ENCODE measurements at places on chromosomes 7 and 10. TPM values are rescaled to one million over a fixed set of nuclear protein-coding genes. Genes with fewer than 3 reads are reported as not detected.

CUL2 gene
- 34.3 TPM for total RNA-seq

SHH gene
- total RNA-seq = 0.08 TPM

GPC2 gene
- 8.1 TPM for total RNA-seq

GRCh38 chr10:10094691-10095090 is 923.0 kb upstream of the CELF2 start:
- no peak for DNase-seq

GRCh38 chr10:15369256-15370211 is 1.6 kb downstream of the FAM171A1 start:
- no peak for DNase-seq

- DNase-seq = no peak
Observed at GRCh38 chr7:71787513-71787912, 624.6 kb downstream of the CALN1 start.

GRCh38 chr7:155883491-155884224 is 71.4 kb upstream of the SHH start:
- DNase-seq = peak; percentile 72

C10orf71 gene
- not detected for total RNA-seq

LRRC18 gene
- not detected for total RNA-seq

PGAM2 gene
- total RNA-seq = 0.97 TPM

- no peak for DNase-seq
Observed at GRCh38 chr7:129514683-129515082, 12.4 kb downstream of the SMKR1 start.

- DNase-seq = peak; percentile 19
Observed at GRCh38 chr7:4277936-4278335, 404.2 kb upstream of the FOXK1 start.

- DNase-seq = peak; percentile 88
Observed at GRCh38 chr10:101780818-101781654, 2.2 kb downstream of the NPM3 start.

CALCR gene
- total RNA-seq = not detected

DNA sequence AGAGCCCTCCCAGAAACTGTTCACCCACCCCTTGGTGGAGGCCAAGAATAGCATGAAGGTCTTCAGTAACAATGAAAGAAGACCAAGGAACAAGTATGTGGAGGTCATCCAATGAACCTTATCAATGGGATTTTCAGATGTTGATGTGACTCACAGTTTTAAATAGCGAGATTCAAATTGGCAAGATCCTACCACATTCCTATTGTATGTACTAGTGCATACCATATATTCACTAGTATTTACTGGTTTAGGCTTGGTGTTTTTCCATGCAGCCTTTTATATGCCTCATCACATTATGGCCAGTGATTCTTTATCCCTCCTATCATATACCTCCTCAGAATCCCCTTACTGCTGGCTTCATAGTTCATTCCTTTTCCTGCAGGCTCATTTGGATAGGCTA is 54.4 kb downstream of the ITGB8 start:
- no peak for DNase-seq

GRCh38 chr7:144830811-144831210 is 5.0 kb downstream of the TPK1 start:
- no peak for DNase-seq

DNAH11 gene
- total RNA-seq = not detected

CUZD1 gene
- 0.30 TPM for total RNA-seq

DNA sequence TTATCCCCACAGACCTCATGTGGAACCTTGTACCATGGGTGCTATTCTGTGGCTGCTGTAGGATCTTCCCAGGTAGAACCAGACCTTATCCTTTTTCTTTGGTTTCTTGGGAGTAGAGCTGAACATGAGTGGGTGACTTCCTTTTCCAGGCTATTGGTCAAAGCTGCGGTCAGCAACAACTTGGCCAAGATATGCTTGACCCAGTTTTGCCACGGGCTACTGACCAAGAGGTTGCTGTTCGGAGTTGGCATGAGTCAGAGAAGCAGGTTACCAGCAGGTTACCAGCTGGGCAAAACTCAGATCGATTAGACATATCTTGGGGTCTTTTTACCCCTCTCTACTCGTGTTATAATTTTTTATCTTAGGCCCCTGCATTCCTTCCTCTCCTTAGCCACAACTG is 36.7 kb upstream of the HDAC9 start:
- no peak for DNase-seq

- DNase-seq = no peak
Observed at GRCh38 chr10:78531088-78531487, 497.4 kb downstream of the RPS24 start.

TRPV5 gene
- not detected for total RNA-seq

DNA sequence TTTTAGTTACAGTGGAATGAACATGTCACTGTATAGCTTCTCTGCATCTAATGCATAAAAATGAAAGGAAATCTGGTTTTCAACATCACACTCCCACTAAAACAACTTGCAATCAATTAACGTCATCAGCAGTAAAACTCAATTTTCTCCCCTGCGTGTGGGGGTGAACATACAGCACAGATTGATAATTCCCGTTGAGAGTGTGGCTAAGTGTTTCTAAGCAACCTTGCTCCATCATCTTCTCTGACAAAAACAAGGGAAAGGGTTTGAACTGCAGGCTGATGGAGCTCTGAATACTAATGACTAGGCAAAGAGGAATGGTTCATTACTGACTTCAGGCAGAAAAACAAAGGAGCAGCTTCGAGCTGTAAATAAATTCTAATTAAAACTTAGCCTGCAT is 238.3 kb downstream of the PARD3 start:
- no peak for DNase-seq

DNA sequence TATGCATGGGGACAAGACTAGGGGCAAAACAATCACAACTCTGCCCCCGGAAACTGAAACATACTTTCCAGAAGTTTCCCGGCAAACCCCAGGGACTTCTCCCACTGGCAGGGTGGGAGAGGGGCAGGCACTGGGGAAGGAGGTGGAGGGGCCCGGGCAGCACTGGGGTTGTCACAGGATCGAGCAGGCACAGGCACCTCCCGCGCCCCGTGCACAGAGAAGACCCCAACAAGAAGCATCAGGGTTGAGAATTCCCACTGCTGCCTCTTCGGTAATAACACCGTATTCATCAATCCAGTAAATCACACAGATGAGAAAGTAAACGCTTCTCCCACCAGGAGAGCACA is 490.5 kb downstream of the PTPRN2 start:
- peak; percentile 65 for DNase-seq

DNA sequence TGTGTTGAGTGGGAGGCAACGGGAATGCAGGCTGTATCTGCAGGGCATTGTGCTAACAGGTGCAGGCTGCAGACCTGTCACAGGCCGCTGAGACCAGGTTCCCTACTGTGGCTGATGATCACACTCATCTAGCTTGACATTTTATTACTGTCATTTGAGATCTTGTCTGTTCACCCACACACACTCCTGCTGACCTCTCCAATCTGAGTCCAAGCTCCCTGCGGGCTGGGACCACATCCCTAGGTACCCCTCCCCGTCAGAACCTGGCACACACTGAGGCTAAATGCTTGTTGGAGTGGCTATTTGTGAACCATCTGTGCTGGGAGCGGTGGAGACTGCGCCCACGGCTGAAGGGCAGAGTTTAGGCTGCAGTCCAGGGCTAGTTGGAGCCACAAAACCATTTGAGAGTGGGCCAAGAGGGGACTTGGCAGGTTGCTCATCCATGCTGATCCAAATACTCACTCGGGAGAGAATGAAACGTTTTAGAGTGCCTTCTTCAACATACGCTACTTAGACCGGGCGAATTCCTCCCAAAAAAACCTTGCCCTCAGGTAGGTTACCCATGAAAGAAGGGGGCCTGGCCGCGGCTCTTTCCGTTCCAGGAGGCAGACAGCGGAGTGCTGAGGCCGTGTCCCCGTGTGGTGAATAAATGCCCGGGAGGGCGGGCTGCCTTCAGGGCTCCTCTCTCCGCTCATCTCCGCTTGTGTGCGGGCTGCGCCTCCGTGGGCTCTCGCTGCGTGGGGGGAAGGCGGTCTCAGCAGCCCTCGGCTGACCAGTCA is 164.4 kb downstream of the RGS10 start:
- DNase-seq = no peak

DNA sequence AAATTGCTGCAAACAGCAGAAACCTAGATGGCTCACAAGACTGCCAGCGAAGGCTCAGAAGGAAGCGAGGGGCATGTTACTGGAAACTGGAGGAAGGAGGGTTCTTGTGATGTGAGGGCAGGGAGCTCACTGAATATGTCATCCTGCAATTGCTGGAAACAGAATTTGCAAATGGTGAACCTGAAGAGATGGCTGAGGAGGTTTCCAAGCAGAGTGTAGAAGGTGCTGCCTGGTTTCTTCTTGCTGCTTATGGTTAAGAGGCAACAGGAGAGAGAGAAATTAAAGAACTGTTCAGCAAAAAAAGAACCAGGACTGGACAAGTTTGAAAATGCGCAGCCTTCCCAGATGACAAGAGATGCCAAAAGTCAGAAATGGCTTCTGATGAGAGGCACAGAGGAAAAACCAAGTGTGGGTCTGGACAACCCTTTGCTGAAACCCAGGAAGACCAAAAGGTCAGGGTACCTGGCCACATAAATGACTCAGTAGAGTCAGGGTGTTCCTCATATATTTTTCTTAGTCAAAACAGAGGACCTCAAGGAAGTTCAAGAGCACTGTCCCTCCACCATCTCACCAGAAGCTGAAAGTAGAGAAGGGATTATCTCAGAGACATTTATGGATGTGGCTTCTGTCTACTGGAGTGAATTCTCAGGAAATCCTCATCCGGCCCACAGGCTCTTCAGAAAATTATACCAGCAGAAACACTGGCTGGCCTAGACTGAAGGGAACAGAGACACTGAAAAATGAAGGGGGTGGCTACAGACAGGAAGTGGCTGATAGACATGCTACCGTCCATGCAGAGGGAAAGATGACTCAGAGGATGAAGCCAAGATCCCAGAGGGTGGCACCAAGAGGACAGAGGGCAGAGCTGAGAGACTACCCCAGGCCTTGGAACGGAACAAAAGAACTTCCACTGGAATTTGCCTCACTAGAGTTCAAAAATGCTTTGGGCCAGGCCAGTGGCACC is 10.1 kb downstream of the PAPOLB start:
- DNase-seq = no peak

PRSS1 gene
- not detected for total RNA-seq

- no peak for DNase-seq
Observed at GRCh38 chr7:15839416-15840100, 153.1 kb upstream of the MEOX2 start.

- DNase-seq = no peak
Observed at GRCh38 chr7:135121868-135122267, 26.0 kb upstream of the TMEM140 start.

SLC29A4 gene
- 7.9 TPM for total RNA-seq

DNA sequence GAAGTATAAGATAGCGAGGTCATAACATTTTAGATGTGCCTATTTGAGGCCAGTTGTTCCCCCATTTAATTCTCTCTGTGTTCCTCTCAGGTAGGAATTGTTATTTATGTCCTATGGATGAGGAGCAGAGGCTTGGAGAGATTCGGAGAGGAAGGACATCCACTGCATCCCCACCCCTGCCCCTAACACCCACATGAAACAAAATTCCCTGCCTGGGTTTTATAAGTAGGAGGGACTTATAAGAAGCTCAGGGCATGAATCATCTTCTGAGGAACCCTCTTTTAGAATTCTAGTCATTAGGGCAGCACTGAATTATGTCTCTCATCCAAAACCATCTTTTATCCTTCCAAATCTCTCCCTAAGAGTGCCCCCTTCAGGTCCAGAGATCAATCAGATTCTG is 5.0 kb downstream of the CHAT start:
- no peak for DNase-seq

DNA sequence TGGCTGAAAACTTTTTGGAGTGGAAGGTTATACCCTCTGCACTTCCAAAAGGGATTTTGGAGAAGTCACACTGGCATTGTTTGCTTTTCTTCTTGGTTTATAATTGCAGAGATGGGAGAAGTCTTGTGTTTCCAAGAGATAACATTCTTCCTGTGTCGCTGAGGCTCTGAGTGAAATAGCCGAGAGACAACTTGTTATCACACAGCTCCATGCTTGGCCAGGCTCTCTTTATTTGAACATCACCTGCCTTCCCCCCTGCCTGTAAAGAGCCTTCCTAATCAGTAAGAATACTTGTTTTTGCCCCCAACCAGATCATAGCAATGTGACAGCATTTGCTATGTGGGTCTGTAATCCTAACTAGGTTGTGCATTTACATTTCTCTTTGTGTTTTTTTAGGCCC is 270.7 kb downstream of the GALNT17 start:
- DNase-seq = no peak

DNA sequence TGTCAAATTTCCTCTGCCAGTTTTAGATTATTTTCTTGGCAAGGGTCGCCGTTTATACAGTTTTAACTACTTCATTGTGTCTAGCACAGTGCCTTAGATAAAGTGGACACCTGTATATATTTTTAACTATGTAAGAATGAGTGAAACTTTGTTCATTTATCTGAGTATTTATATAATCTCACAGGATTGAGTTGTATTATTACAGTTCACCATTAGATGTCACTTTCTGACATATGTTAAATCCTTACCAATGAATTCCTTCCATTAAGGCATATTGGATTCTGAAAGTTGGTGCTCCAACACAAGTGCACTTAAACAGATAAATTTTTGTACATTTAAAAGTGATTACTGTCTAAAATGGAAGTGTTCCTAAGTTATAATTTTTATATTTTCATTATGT is 43.0 kb downstream of the ZMYND11 start:
- DNase-seq = no peak

ATE1 gene
- 29.0 TPM for total RNA-seq

DNA sequence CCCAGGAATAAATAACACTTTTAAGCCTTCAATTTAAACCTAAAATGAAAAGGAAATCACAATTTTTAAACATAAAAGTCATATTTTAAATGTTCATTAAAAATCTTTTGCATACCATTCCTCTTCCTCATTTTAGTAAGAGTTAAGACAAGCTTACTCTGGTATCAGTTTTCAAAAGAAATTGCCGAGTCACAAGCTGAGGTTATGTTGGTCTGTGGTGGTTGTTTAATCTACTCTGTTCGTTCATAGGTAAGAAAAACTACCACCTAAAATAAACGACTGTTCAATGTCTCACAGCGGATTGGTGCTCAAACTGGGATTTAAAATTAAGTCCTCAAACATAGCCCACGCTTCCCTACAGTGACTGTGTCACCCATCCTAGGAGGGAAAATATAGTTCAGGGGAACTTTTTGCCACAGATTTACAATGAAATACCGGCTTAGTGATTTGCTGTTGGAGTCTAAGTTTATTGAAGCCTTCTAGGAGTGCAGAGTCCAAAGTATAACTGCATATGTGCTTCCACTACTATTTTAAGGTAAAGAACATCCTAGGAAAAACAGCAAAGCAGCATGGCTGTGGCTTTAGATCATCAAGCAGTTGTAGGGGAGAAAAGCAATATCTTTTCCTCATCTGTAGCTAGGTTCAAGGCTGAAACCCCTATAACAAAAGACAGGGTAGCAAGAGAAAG is 61.1 kb downstream of the GNAT3 start:
- no peak for DNase-seq

DNA sequence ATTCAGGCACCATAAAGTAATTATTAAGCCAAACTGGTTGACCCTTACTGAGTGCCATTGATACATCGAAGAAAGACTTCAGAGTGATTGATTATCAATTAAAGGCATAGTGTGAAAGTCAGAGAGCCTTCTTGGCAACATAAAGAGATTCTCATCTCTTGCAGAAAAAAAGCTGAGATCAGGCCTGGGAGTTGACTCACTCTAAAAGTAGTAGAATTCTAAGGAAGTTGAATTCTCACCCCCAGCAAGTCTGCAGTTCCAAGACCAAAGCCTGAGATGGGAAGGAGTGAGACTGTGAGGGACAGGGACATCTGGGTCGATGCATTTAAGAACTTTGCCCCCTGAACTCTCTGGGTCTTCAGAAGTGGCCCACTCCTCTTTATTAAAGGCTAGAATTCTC is 21.6 kb upstream of the ERCC6 start:
- DNase-seq = no peak

PDGFA gene
- 93.6 TPM for total RNA-seq

CLCN1 gene
- not detected for total RNA-seq

C10orf143 gene
- 2.9 TPM for total RNA-seq

Measured in osteocyte (in vitro differentiated cells).